ENCODE measurements at places on chromosomes 2 and 18.

DNA sequence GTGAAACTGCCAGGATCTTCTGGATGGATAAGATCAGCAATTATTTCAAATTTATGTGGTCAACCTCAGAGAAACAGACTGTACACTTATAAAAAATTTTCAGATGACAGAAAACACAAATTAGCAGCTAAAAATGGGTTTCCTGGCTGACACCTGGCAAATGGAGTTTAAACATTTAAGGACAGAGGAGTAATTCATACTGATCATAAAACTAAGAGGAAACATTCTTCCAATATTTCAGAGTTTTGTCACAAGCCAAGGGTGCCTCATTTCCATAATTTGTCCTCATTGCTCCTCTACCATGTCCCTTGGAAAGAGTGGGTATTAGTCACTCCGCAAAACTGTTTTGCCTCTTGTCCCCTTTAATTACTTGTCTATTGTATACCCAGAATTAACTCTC is 70.2 kb downstream of the TMEFF2 start:
- DNase-seq: no peak

GRCh38 chr2:239441261-239442078 is 40.6 kb upstream of the HDAC4 start:
- DNase-seq: no peak

DNA sequence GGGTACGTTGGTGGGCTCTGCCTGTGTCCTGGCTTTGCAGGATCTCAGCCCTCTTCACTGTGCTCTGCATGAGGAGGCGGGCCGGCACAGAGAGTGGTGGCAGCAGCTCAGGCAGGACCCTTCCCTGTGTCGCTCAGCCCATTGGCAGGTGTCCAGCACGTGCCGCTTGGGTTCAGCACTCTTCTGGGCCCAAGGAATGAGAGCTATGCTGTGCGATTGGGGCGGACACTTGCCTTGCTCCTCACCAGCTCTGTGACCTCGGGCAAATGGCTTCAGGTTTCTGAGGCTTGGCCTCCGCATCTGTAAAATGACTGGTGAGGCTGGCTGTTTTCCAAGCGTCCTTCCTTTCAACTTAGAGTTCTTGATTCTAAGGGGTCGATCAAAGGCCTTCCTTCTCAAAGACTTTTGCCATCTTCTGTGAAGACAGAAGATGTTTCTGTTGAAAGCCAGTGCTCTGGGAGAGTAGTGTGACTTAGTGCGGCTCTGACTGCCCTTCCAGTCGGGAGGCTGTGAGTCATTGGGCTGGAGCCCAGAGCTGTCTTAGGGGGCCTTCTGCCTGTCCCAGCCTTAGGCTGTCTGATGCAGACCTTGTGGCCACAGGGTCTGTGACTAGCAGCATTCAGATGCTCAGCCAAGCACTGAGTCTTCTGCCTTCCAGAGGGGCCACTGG is 35.6 kb downstream of the GLI2 start:
- no peak for DNase-seq

DNA sequence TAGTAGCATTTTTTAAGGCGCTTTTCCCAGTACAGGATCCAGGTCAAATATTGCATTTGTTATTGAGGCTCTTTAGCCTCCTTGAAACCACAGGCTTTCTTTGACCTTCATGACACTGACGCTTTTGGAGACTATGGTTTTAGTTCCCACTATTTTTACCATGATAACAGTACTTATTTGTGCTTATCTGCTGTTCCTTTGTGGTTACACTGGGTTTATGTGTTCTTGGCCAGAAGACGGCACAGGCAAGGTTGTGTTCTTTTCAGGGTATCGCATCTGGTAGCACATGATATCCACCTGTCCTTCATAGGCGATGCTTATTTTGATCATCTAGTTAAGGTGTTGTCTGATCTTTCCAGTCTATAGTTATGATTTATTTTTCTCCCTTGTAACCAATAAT is 16.8 kb upstream of the MBOAT2 start:
- DNase-seq: no peak

DNA sequence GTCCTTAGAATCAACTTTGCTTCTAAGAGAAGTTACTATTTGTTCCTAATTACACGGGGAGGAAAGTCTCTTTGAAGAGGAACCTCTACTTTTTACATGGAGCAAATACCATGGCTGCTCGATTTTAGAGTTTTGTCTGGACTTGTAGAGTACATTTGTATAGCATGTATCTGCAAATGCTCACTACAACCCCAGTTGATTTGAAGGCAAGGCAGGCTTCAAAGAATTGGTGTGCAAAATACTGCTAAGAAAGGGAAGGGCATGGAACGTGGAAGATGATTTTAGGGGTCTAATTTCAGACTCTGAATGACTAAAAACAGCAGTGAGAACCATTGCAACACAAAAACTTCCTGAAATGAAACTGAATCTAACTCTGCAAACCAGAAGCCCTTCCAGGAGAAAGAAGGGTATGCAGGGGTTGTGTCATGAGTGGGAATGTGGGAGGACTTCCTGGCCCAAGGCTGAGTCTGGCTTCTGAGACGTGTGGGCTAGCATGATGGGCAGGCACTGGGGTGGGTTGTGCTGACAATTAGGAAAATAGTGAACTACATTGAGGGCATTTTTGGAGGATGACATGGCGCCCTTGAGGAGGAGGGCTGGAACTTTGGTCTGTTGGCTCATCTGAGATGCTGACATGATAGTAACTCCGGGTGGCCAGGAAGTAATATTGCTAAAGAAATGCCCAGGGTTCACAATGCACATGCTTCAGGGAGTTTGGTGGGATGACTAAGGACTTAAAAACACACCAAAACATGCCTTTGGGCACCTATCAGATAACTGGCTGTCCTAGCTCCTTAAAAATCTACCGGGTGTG is 18.9 kb upstream of the IL1R2 start:
- DNase-seq: no peak

- no peak for DNase-seq
Measured at GRCh38 chr2:173831312-173832229, 133.6 kb downstream of the SP3 start.

DNA sequence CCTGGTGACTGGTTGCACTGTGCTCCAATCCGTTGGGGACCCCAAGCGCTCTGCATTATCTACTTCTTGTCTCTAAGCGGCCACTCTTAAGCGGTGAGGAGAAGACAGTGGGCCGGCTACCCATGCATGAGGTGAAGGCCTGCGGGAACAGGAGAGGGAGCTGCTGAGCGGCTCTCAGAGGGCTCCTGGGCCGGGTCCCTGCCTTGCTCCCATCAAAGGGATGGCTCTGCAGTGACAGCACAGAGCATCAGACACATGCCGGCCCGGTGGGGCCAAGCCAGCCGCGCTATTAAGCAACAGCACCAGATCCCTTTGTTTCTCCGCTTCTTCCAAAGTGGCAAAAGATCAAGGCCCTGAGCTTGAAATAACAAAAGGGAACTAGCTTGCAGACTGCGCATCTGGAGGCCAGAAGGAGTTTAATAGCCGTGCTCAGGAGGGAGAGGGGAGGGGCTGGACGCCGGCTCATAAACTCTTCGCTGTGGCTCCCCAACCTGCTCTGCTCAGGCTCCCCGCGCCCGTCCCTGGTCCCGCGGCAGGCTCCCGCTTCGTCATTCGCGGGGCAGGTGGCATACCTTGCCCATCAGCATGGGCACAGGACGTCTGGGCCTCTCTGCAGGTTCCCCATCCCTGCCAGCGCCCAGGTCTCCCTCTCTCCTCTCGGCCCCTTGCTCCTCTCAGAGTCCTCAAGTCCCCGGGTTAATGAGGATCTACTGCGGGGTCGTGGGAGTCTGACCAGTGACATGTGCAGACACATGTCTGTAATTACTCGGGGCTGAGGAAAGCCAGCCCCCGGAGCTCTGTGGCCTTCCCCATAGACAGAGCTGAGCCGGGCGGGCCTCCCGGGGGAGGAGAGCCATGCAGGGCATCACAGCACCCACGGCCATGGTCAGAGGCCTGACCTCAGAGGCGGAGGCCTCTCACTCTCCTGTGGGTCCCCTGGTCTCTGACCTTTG is 96.7 kb downstream of the ASB1 start:
- DNase-seq: no peak

DNA sequence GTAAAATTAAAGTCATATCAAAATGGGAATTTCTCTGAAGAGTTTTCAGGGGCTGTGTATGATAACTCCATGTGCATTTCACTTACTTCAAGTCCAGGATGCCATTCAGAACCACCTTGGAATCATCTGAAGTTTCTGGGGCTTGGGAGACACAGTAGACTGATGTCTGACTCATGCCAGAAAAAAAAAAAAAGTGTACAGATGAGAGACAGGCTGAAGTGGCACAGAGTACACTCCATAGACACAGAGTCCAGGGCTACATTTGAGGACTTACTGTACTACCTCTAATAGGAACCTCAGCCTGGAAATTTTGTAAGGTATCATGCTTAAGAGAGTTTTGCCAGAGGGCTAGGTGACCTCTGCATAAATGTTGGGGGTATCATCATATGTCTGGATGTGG is 92.0 kb downstream of the SS18 start:
- DNase-seq: no peak

DNA sequence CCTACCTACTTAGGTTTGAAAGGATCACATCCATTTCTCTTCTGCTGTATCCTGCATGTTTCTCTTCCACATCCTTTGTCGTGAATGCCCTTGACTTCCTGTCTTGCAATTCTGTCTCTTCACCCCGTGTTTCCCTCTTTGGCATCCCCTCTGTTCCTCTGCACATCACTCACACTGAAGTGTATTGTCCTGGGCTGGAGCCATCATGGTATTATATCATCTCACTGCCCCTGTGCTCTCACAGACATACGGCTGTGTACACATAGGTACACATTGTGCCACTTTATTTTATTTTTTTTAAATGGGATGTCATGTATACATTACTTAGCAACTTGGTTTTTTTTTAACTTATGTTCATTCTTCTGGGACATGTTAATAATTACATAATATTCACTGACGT is 291.6 kb downstream of the ALPK2 start:
- no peak for DNase-seq

GRCh38 chr2:185318271-185318724 is 420.3 kb upstream of the FSIP2 start:
- no peak for DNase-seq

DNA sequence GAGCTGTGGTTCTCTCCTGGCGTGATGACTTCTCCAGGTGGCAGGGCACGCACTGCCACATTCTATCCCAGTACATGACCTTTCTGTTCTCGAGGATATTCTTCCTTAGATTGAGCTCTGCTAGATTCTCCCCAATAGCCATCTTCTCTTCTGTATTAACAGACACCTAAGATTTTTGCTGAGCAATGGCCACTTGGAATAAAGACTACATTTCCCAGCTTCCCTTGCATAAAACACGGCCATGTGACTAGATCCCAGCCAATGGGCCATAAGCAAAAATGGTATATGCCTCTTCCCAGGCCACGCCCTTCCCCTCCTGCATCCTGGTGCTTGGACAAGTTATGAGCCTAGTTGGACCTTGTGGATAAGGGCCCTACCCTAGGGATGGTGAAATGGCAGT is 82.1 kb downstream of the EIF2AK3 start:
- DNase-seq: no peak

- DNase-seq: no peak
Measured at GRCh38 chr2:218230882-218231281, 13.9 kb downstream of the ARPC2 start.

DNA sequence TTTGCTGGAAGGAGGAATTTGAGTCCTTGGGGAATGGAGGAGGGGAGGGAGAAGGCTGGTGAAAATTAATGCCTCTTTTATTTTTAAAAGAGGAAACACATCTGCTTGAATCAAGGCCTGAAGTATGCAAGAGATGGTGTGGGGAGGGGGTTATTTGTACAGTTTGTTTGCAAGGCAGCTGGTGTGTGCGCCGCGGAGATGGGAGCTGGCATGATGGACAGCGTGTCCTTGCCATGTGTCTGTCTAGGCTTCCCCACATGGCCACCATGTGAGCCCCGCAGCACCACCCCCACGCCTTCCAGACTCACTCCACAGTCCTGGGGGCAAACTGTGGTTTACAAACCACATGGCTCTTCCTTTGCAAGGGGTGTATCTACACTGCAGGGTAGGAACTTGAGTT is 154.8 kb upstream of the APCDD1 start:
- DNase-seq: no peak

GRCh38 chr2:233430081-233430480 is 75.8 kb downstream of the DGKD start:
- DNase-seq: no peak

GRCh38 chr2:237581751-237582746 is 8.5 kb downstream of the RAB17 start:
- DNase-seq: no peak

DNA sequence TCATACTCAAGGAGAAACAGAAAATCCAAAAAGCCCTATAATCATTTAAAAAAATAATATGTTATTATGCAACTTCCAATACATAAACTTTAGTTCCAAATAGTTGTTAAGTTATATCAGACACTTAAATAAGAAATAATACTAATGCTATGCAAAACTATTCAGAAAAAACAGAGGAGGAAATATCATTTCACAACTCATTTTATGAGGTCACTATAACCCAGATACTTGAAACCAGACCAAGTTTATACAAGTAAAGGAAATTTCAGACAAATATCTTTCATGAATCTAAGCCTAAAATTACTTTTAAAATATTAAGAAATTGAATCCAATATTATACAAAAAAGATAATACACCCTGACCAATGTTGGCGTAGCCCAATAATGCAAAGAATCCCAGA is 260.8 kb downstream of the CD226 start:
- DNase-seq: no peak

DNA sequence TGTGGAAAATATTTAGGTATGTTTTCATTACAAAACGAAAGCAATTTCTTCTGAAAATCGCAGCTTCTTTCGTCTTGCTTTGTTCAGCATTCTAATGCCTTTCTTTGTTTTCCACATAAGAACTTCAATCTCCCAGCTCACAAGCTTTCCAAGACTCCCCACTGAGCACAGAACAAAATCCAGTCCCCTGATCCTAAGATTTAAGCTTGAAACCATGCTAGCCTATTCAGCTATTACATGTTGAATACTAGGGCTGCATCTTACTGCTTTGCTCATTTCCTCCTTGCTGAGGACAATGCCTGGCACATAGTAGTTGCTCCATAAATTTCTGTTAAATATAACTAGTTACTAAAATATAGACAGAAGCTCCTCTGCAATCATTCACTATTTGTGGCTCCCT is 160.6 kb downstream of the GALNT3 start:
- DNase-seq: no peak

- DNase-seq: no peak
Measured at GRCh38 chr2:212843409-212844199, 305.0 kb upstream of the ERBB4 start.

- no peak for DNase-seq
Measured at GRCh38 chr2:112686348-112687217, 34.2 kb upstream of the NT5DC4 start.

GRCh38 chr18:76306685-76307292 is 188.3 kb downstream of the ZNF516 start:
- no peak for DNase-seq

- no peak for DNase-seq
Measured at GRCh38 chr2:235523021-235523420, 29.2 kb downstream of the AGAP1 start.

Measured in NCI-H526 treated with DMSO at 0.1 percent for 48 hours (cell line).